ENCODE measurements at places on chromosomes 1 and 21. TPM values are rescaled to one million over a fixed set of nuclear protein-coding genes. Genes with fewer than 3 reads are reported as not detected.

FOXD2 gene
- 0.35 TPM for total RNA-seq

ATXN7L2 gene
- 2.5 TPM for total RNA-seq

WNT9A gene
- 6.9 TPM for total RNA-seq

NBPF20 gene
- 3.6 TPM for total RNA-seq

MXRA8 gene
- 0.17 TPM for total RNA-seq

OR2T2 gene
- total RNA-seq: not detected

NUDT4B gene
- not detected for total RNA-seq

TNFRSF18 gene
- total RNA-seq: not detected

FCGR1A gene
- total RNA-seq: not detected

GSTM3 gene
- total RNA-seq: 28.1 TPM

RIPPLY3 gene
- 0.56 TPM for total RNA-seq

RGS8 gene
- not detected for total RNA-seq
